GM12892 (cell line): ENCODE measurements at places on chromosomes 13 and 19.

DNA sequence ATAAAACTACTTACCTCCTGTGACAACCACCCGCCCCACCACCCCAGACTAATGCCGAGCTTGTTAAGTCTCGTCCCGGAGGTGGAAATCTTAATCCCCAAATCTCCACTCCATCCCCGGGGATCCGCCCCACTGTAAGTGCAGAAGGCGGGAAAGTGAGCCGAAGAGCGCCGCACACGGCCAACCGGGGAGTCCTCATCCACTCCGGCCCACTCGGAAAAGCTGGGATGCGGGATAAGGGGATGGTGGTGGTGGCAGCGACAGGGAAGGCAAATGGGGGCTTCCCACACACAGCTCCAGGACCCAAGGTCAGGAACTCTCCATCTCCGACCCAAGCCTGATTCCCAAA lies 621 bp downstream of the FBL start:
- DNase-seq, result no peak

DNA sequence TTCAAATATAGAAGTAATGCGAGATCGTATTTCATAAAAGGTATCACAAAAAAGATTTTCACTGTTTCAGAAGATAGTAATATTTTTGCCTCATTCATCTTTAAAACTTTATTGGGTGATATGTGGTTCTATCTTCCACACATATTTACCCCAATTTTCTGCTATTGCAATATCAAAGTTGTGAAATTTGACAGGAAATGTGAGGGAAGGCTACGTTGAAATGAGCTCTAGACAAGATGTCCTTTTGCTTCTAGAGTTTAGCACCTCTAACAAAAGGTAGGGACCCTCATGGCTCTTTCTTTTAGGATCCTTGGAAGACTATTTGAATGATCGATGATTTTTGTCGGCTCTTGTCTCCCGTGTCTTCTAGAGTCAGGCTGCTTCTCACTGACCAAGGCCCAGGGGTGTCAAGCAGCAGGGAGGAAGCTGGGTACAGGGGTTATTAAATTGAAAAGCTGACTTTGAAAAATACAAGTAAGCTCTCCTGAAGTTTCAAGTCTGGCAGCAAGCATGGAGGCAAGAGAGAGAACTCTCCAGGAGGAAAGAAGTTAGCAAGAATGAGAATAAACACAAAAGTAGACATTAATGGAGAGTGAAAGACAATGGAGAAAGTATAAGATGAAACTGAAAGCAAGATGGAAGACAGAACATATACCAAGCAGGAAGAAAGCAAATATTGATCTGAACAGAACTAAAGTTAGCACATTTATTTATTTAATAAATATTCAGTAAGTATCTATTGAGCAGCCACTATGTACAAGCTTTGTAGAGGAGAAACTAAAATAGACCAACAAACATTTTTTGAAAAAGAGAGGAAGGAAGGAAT lies 73.4 kb downstream of the RUBCNL start:
- DNase-seq, result no peak

- no peak for DNase-seq
Measured at GRCh38 chr13:29993716-29994488, 143.5 kb upstream of the UBL3 start.

DNA sequence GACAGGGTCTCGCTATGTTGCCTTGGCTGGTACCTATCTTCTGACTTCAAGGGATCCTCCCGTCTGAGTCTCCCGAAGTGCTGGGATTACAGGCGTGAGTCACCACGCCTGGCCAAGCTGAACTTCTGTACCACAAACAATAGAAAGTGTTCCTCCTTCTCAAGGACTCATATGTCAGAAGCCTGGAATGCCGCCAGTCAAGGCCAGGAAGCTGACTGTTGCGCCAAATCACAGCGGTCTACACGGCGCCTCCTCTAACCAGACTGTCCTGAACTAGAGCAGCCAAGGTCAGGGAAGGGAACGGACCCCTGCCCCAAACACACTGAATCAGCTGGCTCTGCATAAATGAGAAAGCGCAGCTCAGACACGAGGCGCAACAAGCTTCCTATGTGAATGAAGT lies 14.6 kb downstream of the RAB20 start:
- DNase-seq, result no peak

- no peak for DNase-seq
Measured at GRCh38 chr19:29800100-29800825, 11.5 kb upstream of the CCNE1 start.

GRCh38 chr19:8151767-8152035 lies 2.3 kb upstream of the FBN3 start:
- DNase-seq, result no peak
